ENCODE measurements at places on chromosomes 7 and 10. TPM values are rescaled to one million over a fixed set of nuclear protein-coding genes. Genes with fewer than 3 reads are reported as not detected.

DNA sequence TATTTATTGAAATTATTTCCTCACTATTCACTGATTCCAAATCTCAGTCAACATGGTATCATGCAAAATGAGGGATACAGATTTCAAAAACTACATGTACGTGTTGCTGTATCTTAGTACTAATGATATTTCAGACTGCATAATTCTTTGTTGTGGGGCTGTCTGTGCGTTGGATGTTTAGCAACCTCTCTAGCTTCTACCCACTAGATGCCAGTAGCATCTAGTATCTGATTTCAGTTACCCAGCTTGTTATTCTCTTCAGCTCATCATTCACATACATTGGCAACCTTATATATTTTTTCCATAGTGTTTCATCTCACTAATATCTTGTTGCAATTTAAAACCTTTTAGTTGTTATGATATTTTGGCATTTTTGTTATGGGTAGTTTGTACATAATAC lies 22.5 kb upstream of the WASL start:
- no peak overlapping the region for H3K27ac ChIP-seq
- H3K27me3 ChIP-seq: peaks cover 9% of the 10 kb centered on the region
- H3K4me1 ChIP-seq: peaks cover 5% of the 10 kb centered on the region
- DNase-seq: no peak

Gene SLC29A3
- total RNA-seq: 6.0 TPM

Gene SRRM3
- total RNA-seq: 0.09 TPM

DNA sequence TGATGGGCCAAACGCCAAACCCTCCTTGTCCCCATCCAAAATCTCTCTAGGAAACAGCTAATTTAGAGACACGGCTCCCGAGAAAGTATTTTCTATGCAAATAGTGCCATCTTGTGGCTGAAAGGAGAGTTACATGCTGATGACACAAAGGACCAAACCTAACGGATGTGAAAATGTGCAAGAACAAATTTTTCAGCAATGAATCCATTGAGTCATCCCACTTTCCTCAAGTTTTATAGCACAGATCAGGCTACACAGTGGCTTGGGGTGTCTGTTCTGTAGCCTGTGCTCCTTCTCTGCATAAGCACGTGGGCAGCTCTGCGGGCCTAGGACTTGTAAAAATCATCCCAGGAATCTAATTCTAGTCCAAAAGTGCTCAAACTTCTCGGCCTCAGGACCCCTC lies 154.8 kb upstream of the PRR15 start:
- peaks cover 5% of the 10 kb centered on the region for H3K27me3 ChIP-seq
- no peaks in the 10 kb centered on the region for H3K36me3 ChIP-seq
- H3K4me3 ChIP-seq: no peak overlapping the region
- no peak overlapping the region for H3K27ac ChIP-seq

DNA sequence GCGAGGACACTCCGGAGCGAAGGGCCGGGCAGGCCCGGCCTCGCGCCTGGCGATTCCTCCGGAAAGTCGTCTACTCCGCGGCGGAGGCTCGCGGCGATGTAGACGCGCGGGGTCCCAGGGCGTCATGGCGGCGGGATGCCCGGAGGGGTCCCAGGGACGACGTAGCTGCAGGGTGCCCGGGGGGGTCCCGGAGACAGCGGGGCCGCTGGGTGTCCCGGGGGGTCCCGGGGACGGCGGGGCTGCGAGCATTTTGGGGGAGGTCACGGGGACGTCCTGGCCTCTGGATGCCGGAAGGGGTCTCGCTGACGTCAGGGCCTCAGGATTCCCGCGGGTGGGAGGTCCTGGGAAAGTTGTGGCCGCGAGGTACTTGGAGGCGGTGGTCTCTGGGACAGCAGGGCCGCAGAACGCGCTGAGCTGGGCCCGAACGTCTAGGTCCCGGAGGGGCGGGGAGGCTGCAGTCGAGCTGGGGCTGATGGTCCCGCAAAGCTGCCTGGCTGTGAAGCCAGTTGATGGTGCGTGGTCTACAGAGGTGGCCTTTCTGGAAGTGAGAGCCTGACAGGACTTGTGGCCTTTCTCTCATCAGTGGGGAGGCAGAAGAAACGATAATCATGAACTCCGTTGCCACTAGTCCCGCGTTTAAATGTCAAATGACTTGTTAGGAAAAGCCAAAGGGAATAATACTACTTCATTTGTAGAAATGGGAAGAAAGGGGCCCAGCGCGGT lies 637 bp downstream of the HSPA14 start:
- DNase-seq: peak; percentile 79
- peak overlapping the region; percentile 96 for H3K27ac ChIP-seq
- H3K4me3 ChIP-seq: peak overlapping the region; percentile 92
- no peaks in the 10 kb centered on the region for H3K27me3 ChIP-seq
- H3K4me1 ChIP-seq: peaks cover 18% of the 10 kb centered on the region
- H3K36me3 ChIP-seq: peaks cover 40% of the 10 kb centered on the region

DNA sequence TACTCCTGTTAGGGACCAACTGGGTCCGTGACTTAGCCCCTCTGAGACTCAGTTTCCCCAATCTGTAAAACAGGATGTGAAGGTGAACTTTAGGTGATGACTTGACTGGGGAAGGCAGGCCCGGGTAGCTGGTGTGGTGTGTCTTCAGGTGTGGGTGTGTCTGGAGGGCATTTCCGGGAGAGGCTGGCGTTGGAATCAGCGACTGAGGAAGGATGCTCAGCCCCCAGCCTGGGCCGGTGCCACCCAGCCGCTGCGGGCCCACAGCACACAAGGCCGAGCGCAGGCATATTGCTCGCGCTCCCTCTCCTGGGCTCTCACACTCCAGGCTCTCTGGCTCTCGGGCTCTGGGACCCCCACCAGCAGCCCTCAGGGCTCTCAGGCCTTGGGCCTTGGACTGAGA lies 31.7 kb upstream of the CNPY1 start:
- no peak for DNase-seq
- no peaks in the 10 kb centered on the region for H3K36me3 ChIP-seq
- peaks cover 9% of the 10 kb centered on the region for H3K27me3 ChIP-seq
- no peak overlapping the region for H3K4me3 ChIP-seq
- H3K27ac ChIP-seq: no peak overlapping the region
- H3K4me1 ChIP-seq: peaks cover 6% of the 10 kb centered on the region

DNA sequence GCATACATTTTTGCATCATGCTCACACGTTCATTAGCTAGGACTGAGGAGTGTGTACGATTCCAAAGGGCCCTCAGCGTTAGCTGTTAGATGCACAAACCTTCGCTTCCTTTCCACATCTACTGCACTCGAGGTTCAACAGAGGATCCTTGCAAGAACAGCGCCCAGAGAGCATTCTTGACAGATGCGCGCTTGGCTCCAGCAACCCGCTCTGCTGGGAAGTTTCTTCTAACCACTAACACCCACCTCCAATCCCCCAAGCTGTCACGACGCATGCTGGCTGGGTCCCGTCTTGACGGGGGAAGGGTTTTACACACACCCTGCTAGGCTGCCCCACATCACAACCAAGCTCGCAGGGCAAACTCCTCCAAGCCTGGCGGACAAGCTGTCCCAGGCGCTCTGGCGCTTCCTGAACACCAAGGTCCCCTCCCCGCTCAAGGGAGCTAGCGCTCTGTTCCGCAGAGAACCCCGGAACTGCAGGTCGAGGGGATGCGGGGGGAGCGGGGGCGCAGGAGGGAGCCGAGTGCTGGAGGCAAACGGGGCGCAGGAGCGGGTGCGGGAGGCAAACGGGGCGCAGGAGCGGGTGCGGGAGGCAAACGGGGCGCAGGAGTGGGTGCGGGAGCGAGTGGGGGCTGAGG lies 653 bp upstream of the ADRB1 start:
- peak; percentile 64 for DNase-seq
- peaks cover 11% of the 10 kb centered on the region for H3K4me1 ChIP-seq
- no peak overlapping the region for H3K27ac ChIP-seq
- peaks cover 78% of the 10 kb centered on the region for H3K27me3 ChIP-seq

Gene INSYN2A
- not detected for total RNA-seq

GRCh38 chr7:130703851-130704250 lies 17.5 kb upstream of the TSGA13 start:
- no peak overlapping the region for H3K4me3 ChIP-seq
- no peak for DNase-seq
- H3K4me1 ChIP-seq: no peaks in the 10 kb centered on the region
- no peak overlapping the region for H3K27ac ChIP-seq

DNA sequence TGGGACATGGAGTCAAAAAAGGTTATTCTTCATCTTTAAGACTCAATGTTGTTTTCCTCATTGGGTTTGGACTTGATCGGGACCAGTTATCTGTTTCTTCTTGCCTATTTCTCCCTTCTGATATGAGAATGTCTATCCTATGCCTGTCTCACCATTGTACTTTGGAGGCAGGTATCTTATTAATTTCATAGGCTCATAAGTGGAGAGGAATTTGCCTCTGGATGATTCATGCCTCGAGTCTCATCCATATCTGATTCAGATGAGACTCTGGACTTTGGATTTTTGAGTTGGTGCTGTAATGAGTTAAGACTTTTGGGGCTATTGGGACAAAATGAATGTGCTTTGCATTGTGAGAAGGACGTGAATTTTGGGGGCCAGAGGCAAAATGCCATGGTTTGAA lies 36.2 kb upstream of the CCDC7 start:
- H3K4me3 ChIP-seq: no peak overlapping the region
- no peaks in the 10 kb centered on the region for H3K36me3 ChIP-seq
- H3K27me3 ChIP-seq: no peaks in the 10 kb centered on the region
- no peak for DNase-seq
- no peak overlapping the region for H3K27ac ChIP-seq
- peaks cover 6% of the 10 kb centered on the region for H3K4me1 ChIP-seq

- H3K4me1 ChIP-seq: no peaks in the 10 kb centered on the region
- no peak for DNase-seq
- H3K36me3 ChIP-seq: no peaks in the 10 kb centered on the region
- no peak overlapping the region for H3K27ac ChIP-seq
Observed at GRCh38 chr7:91694351-91694841, 186.1 kb downstream of the MTERF1 start.

GRCh38 chr10:75003891-75004290 lies 107.6 kb upstream of the SAMD8 start:
- H3K27me3 ChIP-seq: no peaks in the 10 kb centered on the region
- H3K4me1 ChIP-seq: peaks cover 21% of the 10 kb centered on the region
- H3K27ac ChIP-seq: no peak overlapping the region
- H3K4me3 ChIP-seq: no peak overlapping the region

GRCh38 chr7:30740417-30741181 lies 11.3 kb upstream of the INMT start:
- peak; percentile 94 for DNase-seq
- peaks cover 23% of the 10 kb centered on the region for H3K4me1 ChIP-seq
- no peak overlapping the region for H3K4me3 ChIP-seq

- H3K27ac ChIP-seq: no peak overlapping the region
- H3K4me1 ChIP-seq: peaks cover 17% of the 10 kb centered on the region
- H3K36me3 ChIP-seq: peaks cover 2% of the 10 kb centered on the region
- no peak overlapping the region for H3K4me3 ChIP-seq
Observed at GRCh38 chr10:100739517-100740368, 5.6 kb upstream of the PAX2 start.

GRCh38 chr10:132961787-132962622 lies 19.6 kb upstream of the CFAP46 start:
- H3K36me3 ChIP-seq: no peaks in the 10 kb centered on the region
- H3K4me3 ChIP-seq: peak overlapping the region; percentile 84
- H3K4me1 ChIP-seq: peaks cover 17% of the 10 kb centered on the region
- peak overlapping the region; percentile 74 for H3K27ac ChIP-seq
- peak; percentile 91 for DNase-seq
- peaks cover 16% of the 10 kb centered on the region for H3K27me3 ChIP-seq

GRCh38 chr10:2949948-2950354 lies 117.4 kb upstream of the PFKP start:
- no peaks in the 10 kb centered on the region for H3K36me3 ChIP-seq
- H3K27ac ChIP-seq: peak overlapping the region; percentile 53
- H3K4me1 ChIP-seq: peaks cover 13% of the 10 kb centered on the region
- DNase-seq: peak; percentile 63
- peaks cover 8% of the 10 kb centered on the region for H3K27me3 ChIP-seq

DNA sequence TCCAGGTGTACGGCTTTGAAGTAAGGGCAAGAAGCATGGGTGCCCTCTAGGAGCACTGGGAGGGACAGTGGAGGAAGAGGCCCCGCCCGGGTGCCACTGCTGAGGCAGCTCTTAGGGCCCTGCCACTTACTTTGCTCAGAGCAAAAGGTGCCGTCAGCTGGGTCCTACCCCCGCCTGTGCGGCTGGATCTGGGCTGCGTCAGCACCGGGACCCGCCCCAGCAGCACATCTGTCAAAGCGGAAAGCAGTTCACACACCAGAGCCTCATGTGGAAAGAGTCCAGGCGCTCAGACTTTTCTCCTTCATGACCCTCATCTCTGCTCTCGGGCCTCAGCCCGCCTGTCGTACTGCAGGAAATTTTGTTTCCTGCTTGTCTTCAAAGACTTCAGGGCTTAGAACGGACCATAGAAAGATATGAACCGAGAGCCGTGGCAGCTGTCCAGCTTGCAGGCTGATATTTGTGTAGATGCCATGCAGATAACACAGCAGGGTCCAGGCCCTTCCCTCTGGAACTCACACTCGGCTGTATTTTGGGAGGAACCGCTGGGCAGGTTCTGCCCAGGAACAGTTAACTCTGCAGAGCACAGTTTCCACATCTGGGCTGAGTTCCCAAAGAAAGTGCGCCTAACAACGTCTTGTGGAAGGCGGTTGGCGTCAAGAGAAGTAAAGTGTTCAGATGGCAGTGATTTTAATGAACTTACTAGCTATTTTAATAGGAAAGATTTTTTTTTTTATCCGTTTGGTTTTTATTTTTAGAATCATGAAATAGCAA lies 44.3 kb upstream of the PRKAR1B start:
- H3K27me3 ChIP-seq: no peaks in the 10 kb centered on the region
- H3K36me3 ChIP-seq: peaks cover 16% of the 10 kb centered on the region
- no peak overlapping the region for H3K4me3 ChIP-seq
- DNase-seq: no peak
- no peak overlapping the region for H3K27ac ChIP-seq

DNA sequence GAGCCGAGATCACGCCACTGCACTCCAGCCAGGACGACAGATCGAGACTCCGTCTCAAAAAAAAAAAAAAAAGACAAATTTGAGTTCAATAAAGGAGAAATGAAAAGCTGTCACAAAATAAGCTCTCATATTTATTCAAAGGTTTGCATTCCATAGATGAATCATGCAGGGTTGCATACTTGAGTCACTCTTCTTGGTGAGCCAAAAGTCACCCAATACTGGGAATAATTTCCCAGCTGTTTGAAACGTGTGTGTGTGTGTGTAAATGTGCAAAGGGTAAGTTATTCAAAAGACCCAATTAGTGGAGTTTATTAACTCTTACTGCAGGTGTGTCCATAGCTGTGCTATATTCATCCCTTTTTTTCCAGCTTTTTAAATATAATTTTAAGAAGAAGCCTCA lies 297.7 kb downstream of the CCDC3 start:
- no peak for DNase-seq
- peak overlapping the region; percentile 34 for H3K27ac ChIP-seq
- peaks cover 43% of the 10 kb centered on the region for H3K4me1 ChIP-seq
- no peak overlapping the region for H3K4me3 ChIP-seq
- H3K36me3 ChIP-seq: peaks cover 2% of the 10 kb centered on the region

- no peak for DNase-seq
- H3K4me3 ChIP-seq: no peak overlapping the region
- no peaks in the 10 kb centered on the region for H3K27me3 ChIP-seq
- peaks cover 3% of the 10 kb centered on the region for H3K4me1 ChIP-seq
Observed at GRCh38 chr10:60283397-60283796, 106.3 kb downstream of the ANK3 start.
